Adrenal gland (tissue), 19 donors: ENCODE measurements at places on chromosomes 2 and 18.

DNA sequence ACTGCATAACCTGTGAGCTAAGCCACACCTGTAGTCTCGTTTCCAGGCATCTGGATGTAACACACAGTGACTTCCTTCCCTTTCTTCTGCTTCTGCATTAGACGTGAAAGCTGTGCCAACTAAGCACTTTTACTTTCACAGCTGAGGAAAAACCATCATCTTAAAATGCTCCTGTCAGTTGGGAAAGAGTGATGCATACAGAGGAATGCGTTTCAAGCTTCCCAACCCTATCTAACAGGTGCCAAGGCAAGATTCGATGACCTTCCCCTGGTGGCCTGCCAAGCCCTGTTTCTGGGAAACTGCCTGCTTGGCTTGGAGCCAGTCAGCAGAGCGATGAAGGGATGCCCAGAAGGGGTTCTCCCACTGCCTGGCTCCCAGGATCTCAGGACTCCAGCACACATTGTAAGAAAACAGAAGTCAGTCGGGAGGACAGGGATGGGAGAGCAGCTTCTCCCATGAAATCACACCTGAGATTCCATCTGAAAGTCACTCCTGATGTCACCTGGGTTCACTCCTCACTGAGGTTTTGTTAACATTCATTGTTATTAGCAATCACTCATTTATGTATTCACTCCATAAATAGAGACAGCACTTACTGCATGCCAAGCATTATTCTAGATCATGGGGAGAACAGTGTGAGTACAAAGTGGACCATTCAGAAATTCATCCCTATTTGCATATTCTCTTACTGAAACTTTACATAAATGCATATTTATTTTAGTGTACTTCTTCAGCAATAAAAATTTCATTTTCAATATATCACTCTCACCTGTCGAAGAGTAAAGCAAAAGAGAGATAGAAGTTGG is 64.1 kb downstream of the DTNA start:
- peaks cover 18% of the 10 kb centered on the region for H3K4me1 ChIP-seq
- no peaks in the 10 kb centered on the region for H3K27me3 ChIP-seq
- no peak overlapping the region for H3K27ac ChIP-seq
- H3K36me3 ChIP-seq, result no peaks in the 10 kb centered on the region

GRCh38 chr2:14235667-14236066 is 396.9 kb upstream of the LRATD1 start:
- no peaks in the 10 kb centered on the region for H3K27me3 ChIP-seq
- H3K27ac ChIP-seq, result no peak overlapping the region
- no peaks in the 10 kb centered on the region for H3K4me1 ChIP-seq
- H3K36me3 ChIP-seq, result no peaks in the 10 kb centered on the region
- DNase-seq, result no peak

- H3K4me1 ChIP-seq, result no peaks in the 10 kb centered on the region
- H3K36me3 ChIP-seq, result no peaks in the 10 kb centered on the region
- H3K27ac ChIP-seq, result no peak overlapping the region
- no peak overlapping the region for H3K4me3 ChIP-seq
- H3K27me3 ChIP-seq, result no peaks in the 10 kb centered on the region
Observed at GRCh38 chr2:11373096-11373495, 28.7 kb upstream of the ROCK2 start.

DNA sequence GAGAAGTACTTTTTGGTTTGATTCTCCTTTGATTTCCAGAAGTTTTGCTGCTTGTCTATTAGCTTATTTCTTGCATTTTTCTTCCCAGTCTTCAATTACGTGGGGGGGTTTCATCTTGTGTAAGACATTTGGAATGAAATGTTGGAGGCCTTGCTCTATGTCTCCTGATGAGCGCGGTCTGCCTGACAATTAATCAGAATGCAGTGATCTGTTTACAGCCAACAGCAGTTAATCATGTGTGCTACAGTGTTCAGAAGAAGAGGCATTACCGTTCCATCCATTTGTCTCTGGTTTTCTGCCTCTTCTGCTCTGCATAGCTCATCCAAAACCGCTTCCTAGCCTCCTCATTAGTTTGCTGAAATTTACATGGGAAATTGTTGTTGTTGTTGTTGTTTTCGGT is 134.4 kb upstream of the ST6GAL2 start:
- no peak overlapping the region for H3K27ac ChIP-seq
- no peak overlapping the region for H3K4me3 ChIP-seq
- DNase-seq, result no peak
- H3K36me3 ChIP-seq, result no peaks in the 10 kb centered on the region
- no peaks in the 10 kb centered on the region for H3K4me1 ChIP-seq

DNA sequence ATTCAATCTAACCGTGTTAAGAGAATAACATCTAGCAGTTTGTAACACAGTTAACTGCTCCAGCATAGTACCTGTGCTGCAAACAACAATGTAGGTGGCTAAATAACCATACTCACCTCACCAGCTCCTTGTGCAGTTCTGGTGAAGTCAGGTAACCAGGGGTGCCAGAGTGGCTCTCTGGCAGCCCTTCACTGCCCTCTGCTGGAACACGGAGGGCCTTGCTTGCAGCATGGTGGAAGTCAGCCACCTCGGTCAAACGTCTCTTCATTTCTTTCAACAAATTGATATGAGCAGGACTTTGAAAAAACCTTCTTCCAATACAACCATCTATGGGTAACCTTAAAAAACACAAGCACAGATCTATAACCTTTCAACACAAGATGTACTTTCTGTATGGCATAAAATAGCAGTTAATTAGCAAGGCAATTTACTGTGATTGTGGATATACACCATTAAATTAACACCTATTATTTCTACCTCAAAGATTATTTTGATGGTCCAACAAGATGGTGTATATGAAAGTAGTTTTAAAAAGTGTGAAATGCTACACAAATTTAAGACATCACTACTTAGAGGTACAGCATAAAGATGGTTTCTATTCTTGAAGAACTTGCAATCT is 56.6 kb downstream of the EPG5 start:
- no peaks in the 10 kb centered on the region for H3K27me3 ChIP-seq
- DNase-seq, result peak; percentile 53
- H3K4me1 ChIP-seq, result no peaks in the 10 kb centered on the region
- no peaks in the 10 kb centered on the region for H3K36me3 ChIP-seq
- H3K4me3 ChIP-seq, result no peak overlapping the region
- H3K27ac ChIP-seq, result no peak overlapping the region
